ENCODE measurements at places on chromosomes 7 and 10. TPM values are rescaled to one million over a fixed set of nuclear protein-coding genes. Genes with fewer than 3 reads are reported as not detected.

GRCh38 chr7:12630513-12630819, 57.0 kb upstream of the ARL4A start:
- H3K4me1 ChIP-seq = no peaks in the 10 kb centered on the region
- H3K27me3 ChIP-seq = no peaks in the 10 kb centered on the region
- no peak overlapping the region for H3K27ac ChIP-seq
- DNase-seq = no peak
- no peak overlapping the region for H3K4me3 ChIP-seq

- H3K36me3 ChIP-seq = no peaks in the 10 kb centered on the region
- no peaks in the 10 kb centered on the region for H3K4me1 ChIP-seq
Measured at GRCh38 chr10:59287587-59288255, 74.6 kb downstream of the FAM13C start.

DNA sequence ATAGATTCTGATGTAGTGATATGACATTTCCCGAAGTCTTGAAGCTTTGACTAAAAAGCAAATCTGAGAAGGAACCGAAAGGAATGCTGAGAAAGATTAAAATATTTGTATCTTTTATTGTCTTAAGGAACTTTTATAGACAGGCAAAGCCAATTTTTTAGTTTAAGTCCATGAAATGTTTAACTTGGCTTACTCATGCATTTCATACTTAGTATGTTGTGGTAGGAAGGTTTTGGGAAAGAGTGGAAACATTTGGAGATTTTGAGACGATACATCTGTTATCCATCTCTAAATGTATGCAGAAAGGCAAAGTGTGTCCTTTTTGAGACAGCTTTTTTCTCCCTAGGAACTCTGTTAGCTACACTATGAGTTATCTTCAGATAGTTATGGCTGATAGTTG, 10.1 kb downstream of the TBC1D12 start:
- no peak overlapping the region for H3K4me3 ChIP-seq
- H3K27ac ChIP-seq = no peak overlapping the region
- no peaks in the 10 kb centered on the region for H3K36me3 ChIP-seq
- DNase-seq = no peak

GRCh38 chr7:151243045-151243349, 5.5 kb downstream of the SMARCD3 start:
- peaks cover 44% of the 10 kb centered on the region for H3K4me1 ChIP-seq
- H3K36me3 ChIP-seq = peaks cover 12% of the 10 kb centered on the region
- no peak for DNase-seq

DNA sequence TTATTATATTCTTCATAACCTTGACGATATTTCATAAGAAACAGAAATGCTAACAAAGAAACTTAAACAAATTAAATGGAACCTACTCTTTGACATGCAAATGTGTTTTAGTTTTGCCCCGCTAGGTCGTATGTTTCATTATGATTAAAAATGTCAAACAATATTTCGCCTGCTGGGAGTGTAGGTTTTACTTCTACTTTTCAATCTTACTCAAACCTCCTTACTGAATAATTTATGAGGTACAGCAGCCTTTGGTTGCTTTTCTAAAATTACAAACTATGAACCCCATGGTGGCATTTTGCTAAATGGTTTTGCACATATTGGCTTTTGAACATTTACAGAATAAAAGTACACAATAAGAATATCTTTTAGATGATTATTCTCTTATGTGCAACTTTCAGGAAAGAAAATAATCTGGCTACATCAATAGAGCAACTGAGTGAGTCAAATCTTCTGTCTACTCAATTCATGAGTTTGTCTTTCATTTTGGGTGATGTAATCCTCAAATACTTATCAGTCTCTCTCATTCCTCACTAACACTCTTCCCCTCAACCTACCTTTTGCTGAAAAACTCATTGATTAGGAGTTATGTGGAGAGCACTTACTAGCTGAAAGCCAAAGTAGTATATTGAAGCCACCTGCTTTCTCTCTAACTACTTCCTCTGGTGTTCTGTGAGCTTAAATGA, 1226.4 kb downstream of the XPNPEP1 start:
- H3K4me3 ChIP-seq = no peak overlapping the region
- no peak for DNase-seq
- H3K36me3 ChIP-seq = no peaks in the 10 kb centered on the region
- no peaks in the 10 kb centered on the region for H3K4me1 ChIP-seq

INPP5A gene
- total RNA-seq = 22.0 TPM

KIAA1217 gene
- total RNA-seq = not detected

DNA sequence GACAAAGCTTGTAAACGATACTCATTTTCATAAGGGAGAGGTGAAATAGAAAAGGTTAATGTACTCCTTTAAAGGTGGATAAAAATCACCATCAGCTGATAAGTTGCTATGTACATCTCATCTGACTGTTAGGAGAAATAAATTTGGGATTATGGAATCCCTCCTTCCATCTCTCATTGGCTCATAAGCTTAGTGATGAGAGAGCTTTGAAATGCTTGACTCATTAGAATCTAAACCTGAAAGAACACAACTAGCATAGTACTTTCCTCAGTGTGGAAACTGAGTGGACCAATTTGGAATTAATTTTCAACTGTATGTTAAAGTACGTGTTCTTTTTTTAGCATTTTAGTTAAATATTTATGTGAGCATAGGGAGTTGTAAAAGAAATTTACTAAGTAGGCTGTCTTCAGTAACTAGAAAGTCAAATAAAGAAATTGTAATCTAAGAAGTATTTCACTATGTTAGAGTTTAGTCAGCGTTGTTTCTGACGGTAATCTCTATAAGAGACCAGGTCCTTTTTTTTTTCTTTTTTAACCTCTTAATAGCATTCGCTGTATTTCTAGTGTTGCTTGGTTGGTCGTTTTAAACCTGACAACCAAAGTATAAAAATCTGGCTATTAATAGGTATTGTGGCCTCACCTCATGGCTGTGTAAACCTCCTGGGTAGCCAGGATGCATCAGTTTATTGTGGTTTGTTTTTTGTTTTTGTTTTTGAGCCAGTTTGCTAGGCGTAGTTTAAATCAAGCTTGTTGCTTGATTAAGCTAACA, 34.4 kb downstream of the FHIP2A start:
- no peaks in the 10 kb centered on the region for H3K27me3 ChIP-seq
- no peak for DNase-seq
- H3K36me3 ChIP-seq = peaks cover 40% of the 10 kb centered on the region
- no peak overlapping the region for H3K27ac ChIP-seq

- DNase-seq = no peak
- H3K4me3 ChIP-seq = no peak overlapping the region
- no peak overlapping the region for H3K27ac ChIP-seq
Measured at GRCh38 chr7:84971360-84971759, 215.5 kb downstream of the SEMA3D start.

DNA sequence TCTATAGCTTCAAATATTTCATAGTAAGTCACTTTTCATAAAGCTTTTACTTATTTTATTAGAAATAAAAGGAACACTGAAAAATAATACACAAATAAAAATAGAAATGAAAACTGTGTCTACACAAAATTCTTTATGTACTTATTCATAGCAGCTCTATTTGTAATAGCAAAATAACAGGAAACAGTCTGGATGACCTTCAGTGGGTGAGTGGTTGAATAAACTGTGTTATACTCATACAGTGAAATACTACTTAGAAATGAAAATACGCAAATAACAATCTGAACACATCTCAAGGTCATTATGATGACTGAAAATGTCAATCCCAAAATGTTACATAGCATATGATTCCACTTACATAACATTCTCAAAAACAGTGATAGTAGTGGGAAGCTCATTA, 138.7 kb upstream of the PCLO start:
- no peak overlapping the region for H3K4me3 ChIP-seq
- DNase-seq = no peak
- no peaks in the 10 kb centered on the region for H3K4me1 ChIP-seq
- no peaks in the 10 kb centered on the region for H3K27me3 ChIP-seq

DNA sequence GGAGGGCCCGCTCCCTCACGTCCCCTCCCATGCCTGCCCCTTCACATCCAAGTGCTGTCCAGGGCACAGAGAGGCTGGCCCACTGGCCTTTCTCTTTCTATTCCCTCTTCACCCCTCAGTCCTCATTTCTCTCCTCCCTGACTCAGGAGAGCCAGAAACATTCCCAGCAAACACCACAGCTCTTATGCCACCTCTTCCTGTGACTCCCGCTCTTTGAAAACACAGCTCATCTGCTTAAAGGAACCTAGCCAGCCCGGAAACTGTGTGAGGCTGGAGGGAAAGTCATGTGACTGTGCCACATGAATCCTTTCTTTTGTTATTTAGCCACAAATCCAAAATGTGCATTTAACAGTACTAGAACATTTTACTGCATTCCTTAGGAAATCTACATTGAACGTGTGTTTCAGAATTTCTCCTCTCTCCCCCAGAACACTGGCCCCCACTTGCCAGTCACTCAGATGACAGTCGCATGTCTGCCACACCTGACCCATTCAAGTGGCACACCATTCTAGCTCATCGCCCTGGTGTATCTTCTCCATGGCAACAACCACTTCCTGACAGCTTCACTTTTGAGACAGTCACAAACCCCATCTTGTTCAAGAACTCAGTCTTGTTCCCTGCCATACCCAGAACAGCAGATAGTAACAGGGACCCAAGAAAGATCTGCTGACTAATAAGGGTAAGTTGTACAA, 42.8 kb downstream of the GRB10 start:
- peak; percentile 45 for DNase-seq
- peak overlapping the region; percentile 75 for H3K27ac ChIP-seq
- no peaks in the 10 kb centered on the region for H3K36me3 ChIP-seq
- no peaks in the 10 kb centered on the region for H3K27me3 ChIP-seq

GRCh38 chr10:3692387-3692999, 92.5 kb downstream of the KLF6 start:
- H3K4me3 ChIP-seq = no peak overlapping the region
- DNase-seq = no peak
- no peaks in the 10 kb centered on the region for H3K36me3 ChIP-seq

DNA sequence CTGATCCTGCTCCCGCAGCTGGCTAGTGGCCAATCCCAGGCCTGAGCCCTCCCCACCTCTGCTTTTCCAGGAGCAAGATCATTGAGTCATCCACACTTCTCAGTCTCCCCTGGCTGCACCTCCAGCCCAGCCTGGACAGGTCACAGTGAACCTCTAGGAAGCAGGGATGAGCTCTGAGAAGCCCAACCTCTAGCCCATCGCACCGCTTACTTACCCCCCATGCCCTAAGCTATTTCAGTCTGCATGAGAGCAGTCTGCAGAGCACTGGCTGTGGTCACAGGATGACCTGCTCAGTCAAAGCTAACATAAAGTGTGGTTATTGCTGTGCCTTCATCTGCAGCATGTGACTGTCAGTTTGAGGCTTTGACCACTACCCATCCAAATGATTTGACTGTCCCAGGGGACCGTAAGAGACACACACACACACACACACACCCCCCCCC, 129.2 kb downstream of the SORBS1 start:
- no peak for DNase-seq
- H3K27ac ChIP-seq = no peak overlapping the region
- H3K27me3 ChIP-seq = no peaks in the 10 kb centered on the region
- no peak overlapping the region for H3K4me3 ChIP-seq

GRCh38 chr10:79433324-79434222, 11.9 kb downstream of the ZCCHC24 start:
- no peak for DNase-seq
- no peaks in the 10 kb centered on the region for H3K27me3 ChIP-seq
- no peaks in the 10 kb centered on the region for H3K4me1 ChIP-seq
- no peaks in the 10 kb centered on the region for H3K36me3 ChIP-seq

NUTM2E gene
- total RNA-seq = 0.99 TPM

DNA sequence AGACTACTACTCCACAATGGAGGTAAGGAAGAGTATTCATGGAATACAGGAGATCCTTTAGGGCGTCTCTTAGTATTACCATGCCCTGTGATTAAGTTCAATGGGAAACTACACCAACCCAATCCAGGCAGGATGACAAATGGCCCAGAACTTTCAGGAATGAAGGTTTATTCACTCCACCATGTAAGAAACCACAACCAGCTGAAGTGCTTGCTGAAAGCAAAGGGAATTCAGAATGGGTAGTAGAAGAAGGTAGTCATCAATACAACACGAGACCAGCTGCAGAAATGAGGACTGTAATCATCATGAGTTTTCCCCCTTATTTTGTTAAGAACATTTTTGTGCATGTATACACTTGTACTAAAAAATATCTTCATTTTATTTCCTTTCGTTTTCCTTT, 76.6 kb downstream of the GPR37 start:
- H3K4me1 ChIP-seq = no peaks in the 10 kb centered on the region
- no peaks in the 10 kb centered on the region for H3K36me3 ChIP-seq
- DNase-seq = no peak
- H3K4me3 ChIP-seq = no peak overlapping the region

- H3K27ac ChIP-seq = no peak overlapping the region
- no peak for DNase-seq
- no peaks in the 10 kb centered on the region for H3K4me1 ChIP-seq
- no peaks in the 10 kb centered on the region for H3K36me3 ChIP-seq
- H3K27me3 ChIP-seq = no peaks in the 10 kb centered on the region
Measured at GRCh38 chr10:125129076-125129458, 31.3 kb downstream of the CTBP2 start.

GRCh38 chr7:22713463-22713862, 13.5 kb upstream of the IL6 start:
- no peak overlapping the region for H3K27ac ChIP-seq
- H3K27me3 ChIP-seq = no peaks in the 10 kb centered on the region
- H3K4me1 ChIP-seq = no peaks in the 10 kb centered on the region
- no peaks in the 10 kb centered on the region for H3K36me3 ChIP-seq

DNA sequence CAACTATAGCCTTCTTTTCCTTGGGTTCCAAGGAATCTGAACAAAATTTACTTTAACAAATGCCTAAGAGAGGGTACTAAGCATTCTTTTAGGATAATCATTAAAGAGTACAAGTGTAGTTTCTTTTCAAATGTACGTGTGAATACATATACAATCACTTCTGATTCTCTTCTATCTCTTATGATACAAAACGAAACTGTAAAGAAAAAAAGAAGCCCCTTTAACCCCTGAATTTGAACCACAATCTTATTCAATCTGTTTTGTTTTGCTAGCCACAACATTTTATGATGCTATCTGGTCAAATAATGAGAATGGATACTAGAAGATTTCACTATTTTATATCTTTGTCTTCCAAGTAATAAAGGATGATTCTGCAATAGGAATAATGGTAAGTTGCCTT, 48.7 kb downstream of the SIRT1 start:
- peaks cover 45% of the 10 kb centered on the region for H3K36me3 ChIP-seq
- no peak overlapping the region for H3K27ac ChIP-seq
- H3K4me3 ChIP-seq = no peak overlapping the region
- no peaks in the 10 kb centered on the region for H3K27me3 ChIP-seq

SEMA3E gene
- not detected for total RNA-seq

BAIAP2L1 gene
- 0.33 TPM for total RNA-seq

GRCh38 chr7:11760372-11760771, 71.6 kb downstream of the THSD7A start:
- no peak overlapping the region for H3K27ac ChIP-seq
- no peaks in the 10 kb centered on the region for H3K4me1 ChIP-seq
- DNase-seq = no peak
- H3K36me3 ChIP-seq = no peaks in the 10 kb centered on the region
- H3K4me3 ChIP-seq = no peak overlapping the region

CLDN3 gene
- total RNA-seq = not detected

HOXA2 gene
- total RNA-seq = not detected
